Stimulated activated CD4-positive, alpha-beta T cell treated with anti-CD3 and anti-CD28 coated beads, TNF-alpha, amount 100 ng/mL, for 4 hours (primary cell): ENCODE measurements at places on chromosomes 4 and X.

- no peak for DNase-seq
Measured at GRCh38 chr4:114028071-114028470, 48.6 kb upstream of the ARSJ start.

DNA sequence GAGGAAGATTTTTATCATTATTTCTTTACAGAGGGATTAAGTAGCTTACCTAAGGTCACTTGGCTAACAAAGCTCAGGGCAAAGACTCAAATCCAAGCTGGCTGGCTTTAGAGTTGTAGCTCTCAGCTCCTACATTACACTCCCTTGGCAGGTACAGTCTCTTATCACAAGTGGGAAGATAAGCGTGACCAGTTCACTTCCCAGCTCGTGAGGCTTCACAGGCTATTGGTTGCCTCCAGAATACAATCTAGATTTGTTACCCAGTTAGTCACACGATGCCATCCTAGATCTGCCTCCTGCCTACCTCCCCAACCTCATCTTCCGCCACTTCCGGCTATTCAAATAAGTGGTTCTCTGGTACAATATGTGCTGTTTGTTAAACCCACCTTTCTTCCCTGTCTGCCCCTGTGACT lies 3.7 kb downstream of the MMRN1 start:
- no peak for DNase-seq

GRCh38 chr4:123259676-123260646 lies 136.6 kb upstream of the SPRY1 start:
- DNase-seq: no peak

DNA sequence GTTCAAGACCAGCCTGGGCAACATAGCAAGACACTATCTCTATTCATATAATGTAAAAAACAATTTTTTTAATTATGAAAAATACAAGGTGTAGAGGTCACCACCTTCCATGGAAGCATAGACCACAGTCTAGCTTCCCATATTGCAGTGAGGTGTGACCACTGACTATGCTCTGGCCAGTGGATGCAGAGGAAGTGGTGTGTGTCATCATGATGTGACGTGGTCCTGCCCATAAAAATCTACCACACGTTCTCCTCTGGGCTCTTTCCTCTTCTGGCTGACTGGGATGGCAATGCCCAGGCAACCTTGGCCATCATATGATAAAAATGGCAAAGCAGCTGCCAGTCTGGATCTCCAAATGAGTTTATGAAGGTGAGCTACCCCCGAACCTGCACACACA lies 65.7 kb downstream of the RBM47 start:
- no peak for DNase-seq

- DNase-seq: no peak
Measured at GRCh38 chr4:78293821-78294301, 236.7 kb downstream of the FRAS1 start.

- DNase-seq: no peak
Measured at GRCh38 chr4:68905939-68906779, 45.4 kb downstream of the UGT2A3 start.

DNA sequence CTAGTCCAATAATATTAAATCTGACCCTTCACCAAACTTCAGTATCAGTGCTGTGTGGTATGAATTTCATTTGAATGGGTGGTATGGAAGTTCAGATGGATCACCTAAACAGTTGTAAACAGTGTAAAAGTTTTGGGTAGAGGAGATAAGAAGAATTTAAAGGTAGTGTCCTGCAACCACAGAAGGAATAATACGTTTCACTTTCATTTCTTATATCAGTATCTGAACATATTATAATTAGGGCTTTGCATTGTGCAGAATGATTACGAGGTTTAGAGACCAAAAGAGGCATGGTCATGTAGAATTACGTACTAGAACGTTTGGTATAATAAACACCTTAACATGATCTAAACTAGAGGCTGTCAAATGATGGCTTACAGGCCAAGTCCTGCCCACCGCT lies 116.1 kb downstream of the PDLIM5 start:
- DNase-seq: no peak

DNA sequence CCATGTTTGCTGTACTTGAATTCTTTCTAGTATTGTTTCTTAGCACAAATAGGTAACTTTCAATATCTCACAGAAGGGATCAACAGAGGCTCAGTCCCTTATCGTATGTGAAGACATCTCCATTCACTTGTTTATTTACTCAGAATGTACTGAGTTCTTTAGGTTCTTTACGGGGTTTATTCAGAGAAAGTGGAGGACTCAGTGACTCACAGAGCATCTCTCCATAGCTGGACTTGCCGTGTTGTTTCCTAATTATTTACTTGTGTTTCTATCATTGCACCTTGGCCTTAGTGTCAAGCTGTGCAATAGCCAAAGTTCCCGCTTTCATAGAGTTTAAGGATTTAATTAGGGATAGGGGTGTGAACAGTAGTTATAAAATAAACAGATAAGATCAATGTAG lies 57.1 kb downstream of the RHOH start:
- DNase-seq: no peak

DNA sequence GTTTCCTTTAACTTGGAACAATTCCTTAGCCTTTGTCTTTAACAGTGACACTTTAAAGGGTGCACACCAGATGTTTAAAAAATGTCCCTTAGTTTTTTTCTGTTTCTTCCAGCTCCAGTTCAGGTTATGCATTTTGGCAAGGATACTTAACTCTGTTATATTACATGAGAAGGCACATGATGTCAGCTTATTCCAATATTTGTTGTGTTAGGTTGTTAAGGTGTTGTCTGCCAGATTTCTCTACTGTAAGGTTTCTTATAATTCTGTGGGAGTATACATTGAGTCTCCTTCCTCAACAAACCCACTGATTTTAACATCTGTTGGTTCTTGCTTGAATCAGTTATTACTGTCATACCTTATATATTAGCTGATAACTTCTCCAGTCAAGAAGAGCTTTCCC lies 33.3 kb downstream of the REST start:
- no peak for DNase-seq

DNA sequence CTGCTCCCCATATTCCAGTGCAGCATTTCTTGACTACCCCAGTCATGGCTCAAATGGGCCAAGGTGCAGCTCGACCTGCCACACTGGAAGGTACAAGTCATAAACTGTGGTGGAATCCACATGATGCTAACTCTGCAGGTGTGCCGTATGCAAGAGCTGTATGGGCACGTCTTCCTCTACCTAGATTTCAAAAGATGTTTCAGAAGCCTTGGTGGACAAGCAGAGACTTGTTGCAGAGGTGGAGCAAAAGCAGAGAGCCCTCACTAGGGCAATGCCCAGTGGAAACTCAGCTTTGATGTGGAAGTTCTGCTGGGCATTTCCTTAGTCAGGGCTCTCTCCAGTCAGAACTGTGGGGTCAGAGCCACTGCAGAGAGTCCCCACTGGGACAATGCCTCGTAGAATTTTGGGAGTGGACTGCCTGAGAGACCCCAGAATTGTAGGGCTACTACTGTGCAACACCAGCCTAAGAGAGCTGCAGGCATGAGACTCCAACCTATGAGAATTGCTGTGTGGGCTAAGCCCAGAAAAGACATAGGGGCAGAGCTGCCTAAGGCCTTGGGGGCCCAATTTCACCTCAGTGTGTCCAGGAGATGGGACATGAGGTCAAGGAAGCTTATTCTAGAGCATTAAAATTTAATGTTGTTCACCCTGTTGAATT lies 65.7 kb downstream of the BEX3 start:
- DNase-seq: no peak

GRCh38 chr4:124946696-124947095 lies 234.2 kb upstream of the ANKRD50 start:
- DNase-seq: no peak

GRCh38 chr4:54268151-54268550 lies 39.1 kb downstream of the PDGFRA start:
- DNase-seq: no peak

GRCh38 chr4:1047976-1048772 lies 36.7 kb downstream of the FGFRL1 start:
- no peak for DNase-seq

DNA sequence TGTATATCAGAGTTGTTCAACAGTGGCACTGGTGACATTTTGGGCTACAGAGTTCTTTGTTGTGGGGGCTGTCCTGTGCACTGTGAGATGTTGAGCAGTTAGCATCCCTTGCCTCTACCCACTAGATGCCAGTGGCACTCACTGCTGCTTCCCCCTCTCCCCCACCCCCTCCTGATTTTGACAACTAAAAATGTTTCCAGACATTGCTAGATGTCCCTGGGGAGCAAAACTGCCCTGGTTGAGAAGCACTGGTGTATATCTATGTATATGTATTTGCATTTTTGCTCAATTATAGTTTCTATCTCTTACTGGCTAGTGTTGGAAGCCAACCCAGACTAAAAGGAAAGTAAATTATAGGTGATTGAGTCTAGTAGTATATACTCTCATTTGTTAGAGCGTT lies 2.4 kb downstream of the TMEM131L start:
- no peak for DNase-seq

- no peak for DNase-seq
Measured at GRCh38 chr4:98969878-98970785, 25.4 kb upstream of the METAP1 start.

DNA sequence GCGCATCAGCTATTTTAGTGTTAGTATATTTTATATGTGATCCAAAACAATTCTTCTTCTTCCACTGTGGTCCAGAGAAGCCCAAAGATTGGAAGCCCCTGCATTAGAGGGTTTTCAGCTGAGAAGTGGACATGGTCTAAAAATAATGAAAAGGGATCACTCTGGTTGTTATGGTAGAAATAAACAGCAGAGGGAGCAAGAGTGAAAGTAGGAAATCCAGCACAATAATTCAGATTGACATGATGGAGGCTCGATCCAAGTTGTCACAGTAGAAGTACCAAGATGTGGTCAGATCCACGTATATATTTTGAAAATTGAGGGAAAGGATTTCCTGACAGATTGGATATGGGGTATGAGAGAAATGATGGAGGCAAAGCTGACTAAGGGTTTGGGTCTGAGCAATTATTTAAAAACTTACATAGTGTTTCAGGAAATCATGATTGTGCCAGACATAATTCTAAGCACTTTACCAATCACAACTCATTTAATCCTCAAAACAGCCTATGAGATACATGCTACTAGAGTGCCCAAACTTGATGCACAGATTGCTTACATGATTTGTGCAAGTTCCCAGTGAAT lies 17.0 kb upstream of the TMEM144 start:
- DNase-seq: no peak

DNA sequence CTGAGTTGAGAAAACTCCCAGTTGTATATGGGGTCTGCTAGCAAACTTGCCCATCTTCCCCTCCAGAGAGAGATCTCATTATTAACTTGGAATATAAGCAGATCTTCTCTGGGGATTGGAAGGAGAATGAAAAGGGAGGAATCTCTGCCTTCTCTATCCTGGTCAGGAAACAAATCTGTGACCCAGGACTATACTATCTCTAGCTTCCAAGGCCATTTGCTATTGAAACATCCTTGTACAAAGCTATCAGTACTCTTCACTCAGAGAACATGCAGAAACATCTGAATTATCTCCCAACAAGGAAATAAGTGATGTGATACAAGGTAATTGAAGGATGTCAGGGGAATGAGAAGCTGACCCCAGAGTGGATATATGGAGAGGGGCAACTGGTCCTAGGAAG lies 183.8 kb downstream of the FRMPD4 start:
- DNase-seq: no peak

DNA sequence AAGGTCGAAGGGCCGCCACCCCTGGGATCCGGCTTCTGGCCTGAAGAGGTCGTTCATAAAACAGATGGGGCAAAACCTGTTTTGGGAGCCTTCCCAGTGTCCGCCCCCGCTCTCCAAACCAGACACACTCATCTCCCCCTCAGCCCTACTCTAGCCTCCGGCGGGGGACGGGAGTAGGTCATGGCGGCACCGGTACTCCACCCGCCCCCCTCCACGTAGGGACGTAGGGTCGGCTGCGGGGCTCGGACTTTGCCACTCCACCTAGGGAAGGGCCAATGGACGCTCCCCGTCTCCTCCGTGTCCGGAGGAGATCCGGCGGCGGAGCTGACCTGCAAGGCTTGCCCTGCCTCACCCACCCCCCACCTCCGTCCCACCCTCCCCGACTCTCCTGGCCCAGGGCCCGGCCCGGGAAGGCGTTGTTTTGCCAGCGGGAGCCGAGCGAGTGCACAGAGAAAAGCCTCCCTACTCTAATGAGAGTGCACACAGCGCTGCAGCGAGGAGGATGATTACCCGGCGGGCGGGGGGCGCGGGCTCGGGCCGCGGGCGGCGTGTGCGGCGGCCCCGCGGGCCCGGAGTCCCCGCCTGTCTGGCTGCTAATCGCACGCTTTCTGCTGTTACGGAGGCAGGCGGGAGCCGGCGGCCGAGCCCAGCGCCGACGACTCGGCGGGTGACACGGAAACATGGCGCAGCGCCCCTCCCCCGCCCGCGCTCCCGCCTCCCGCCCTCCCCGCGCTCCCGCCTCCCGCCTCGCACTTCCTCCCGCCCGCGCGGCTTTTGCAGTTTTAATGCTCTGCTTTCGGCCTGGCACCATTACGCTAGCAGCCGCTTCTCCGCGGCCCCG lies 8.3 kb upstream of the BCOR start:
- peak; percentile 50 for DNase-seq

GRCh38 chr4:179843370-179843769 lies 2399.8 kb upstream of the TENM3 start:
- no peak for DNase-seq

DNA sequence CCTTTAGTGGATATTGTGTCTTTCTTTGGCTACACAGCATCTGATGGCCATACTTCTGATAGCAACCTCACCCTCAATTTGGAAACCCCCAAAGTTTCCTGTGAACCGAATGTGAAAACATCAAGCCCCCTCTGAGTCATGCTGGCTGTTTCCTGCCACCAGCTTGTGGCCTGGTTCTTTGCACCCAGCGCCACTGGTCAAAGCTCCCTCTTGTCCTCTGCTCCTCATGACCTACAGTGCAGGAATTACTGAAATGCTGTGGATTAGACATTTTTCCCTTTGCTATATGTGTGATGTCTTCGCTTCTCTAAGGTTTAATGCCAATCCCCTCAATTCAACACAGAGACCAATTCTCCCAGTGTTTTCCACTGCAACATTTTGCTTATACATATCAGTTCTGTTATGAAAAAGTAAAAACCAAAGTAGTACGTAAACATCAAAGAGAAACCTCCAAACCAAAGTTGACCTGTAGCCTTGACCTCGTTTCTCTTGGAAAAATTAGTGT lies 224.0 kb upstream of the TENM3 start:
- no peak for DNase-seq

DNA sequence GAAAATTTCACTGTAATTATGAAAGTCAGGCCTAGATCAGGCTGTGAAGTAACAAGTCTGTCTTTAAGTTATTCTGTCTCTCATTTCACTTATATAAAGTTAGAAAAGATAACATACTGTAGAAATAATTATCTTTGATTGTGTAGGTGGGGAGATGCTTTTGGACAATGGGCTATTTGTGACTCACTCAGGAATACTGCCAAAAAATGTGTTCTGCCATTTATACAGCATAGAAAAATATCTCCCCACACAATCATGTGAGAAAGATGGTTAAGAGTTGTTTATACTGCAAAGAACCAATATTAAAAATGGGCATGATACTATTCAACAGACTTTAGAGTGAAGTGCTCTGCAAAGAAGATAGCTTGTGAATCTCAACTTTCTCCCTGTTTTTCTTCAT lies 95.0 kb upstream of the GABRA2 start:
- DNase-seq: no peak

DNA sequence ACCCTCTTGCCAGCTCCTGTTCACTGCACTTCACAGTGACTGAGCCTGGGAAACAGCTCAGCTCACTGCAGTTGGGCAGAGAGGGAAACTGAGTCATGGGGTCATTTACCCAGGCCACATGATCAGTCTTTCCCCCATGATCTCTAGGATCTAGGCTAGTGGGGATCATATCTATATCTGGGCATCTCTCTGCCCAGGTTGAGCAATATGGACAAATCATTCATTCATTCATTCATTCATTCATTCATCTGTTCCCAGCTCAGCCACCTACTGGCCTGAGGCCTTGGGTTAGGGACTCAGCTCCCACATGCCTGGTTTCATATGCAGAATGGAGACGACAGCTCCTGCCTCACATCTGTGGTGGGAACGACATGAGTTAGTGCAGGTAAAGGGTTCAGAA lies 45.3 kb upstream of the HMX1 start:
- no peak for DNase-seq
